Hippocampal formation (tissue), 2 donors: ENCODE measurements at places on chromosomes 3 and 15.

DNA sequence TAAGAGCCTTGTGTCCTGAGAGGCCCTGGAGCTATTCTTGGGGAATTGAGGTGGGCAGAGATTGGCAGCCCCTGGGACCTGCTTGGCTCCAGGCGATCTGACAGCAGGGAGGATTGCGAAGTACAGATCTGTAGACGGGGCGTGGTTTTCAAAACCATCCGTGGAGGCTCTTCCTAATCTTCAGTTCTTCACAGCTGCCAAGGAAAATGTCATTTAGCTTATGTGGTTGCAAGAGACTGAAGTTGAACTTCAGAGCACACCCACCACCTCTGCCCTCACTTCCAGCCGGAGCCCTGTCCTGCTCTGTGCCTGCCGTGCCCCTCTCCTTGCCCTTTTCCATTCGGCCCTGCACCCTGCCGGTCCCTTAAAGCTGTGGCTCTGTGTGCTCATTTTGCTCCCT lies 12.9 kb downstream of the NISCH start:
- DNase-seq = no peak

GRCh38 chr3:18609187-18609586 lies 184.0 kb upstream of the SATB1 start:
- no peak for DNase-seq

- no peak for DNase-seq
Measured at GRCh38 chr3:185469542-185469941, 29.3 kb downstream of the TMEM41A start.

GRCh38 chr15:65072027-65072426 lies 4.2 kb upstream of the RASL12 start:
- no peak for DNase-seq

DNA sequence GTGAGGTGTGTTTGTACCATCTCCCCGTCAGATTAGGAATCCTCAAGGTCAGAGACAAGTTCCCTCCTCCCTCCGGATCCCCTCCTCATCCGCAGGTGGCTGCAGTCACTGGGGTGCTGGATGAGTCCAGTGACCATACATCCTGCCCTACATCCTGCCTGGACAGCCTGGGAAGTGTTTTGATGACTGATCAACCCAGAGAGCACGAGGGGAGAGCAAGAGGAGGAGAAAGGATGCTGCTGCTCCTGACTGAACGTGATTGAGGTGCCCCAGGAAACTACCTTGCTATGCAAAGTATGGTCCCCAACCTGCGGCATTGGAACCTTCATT lies 65.1 kb downstream of the SLC12A8 start:
- DNase-seq = no peak

DNA sequence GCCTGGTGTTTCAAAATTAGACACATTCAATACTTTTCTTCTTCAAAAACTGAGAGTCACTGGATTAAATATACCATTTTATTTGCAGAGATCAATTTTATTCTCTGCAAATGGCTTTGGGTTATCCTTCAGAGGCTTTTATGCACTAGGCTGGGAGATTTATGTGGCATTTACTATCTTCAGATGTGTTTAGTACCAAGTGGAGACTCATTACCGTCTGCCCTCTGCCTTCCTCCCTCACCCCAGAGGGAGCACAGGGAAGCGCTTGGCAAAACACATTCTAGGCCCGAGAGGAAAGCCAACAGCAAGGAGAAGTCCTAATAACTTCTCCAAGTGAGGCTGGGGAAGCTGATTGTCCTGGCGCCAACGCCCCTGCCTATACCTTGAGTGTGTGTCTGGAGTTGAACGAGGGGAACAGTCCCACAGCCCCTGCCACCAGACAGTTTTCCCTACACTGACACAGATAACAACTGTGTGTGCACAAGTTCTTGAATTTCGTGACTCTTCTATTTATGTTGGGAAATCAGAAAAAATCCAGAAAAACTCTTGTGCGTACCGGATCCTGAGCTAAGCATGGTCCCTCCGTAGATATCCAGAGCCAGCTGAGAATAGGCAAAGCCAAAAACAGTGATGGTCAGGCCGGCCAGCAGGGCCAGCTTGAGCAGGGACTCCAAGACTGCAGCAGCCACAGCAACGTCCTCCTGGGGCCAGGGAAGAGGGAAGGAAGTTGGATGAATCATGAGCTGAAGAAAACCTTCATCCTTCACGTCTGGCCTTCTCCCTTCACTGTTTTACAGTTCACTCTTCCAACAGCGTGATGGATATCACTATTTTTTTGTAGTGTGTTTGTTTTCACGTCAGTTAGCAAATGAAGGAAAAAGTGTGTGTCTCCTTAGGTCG lies 26.6 kb downstream of the RFT1 start:
- no peak for DNase-seq
